ENCODE measurements at places on chromosomes 6 and 20.

DNA sequence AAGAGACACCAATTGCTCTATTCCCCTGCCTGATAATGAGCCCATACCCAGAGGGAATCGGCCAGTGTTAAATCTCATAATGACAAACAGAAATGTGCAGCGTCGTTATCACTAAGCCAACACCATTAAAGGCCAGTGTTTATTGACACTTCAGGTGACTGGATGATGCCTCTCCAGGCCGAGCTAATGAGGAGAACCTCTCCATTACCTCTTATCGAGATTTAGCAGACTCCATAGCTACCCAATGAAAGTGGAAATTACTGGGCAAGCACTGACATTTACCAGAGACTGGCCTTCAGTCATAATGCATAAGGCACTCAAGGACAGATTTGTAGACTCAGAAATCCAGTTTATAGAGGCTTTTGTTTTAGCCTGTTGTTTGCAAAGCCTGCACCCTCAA lies 669.5 kb downstream of the MAFB start:
- no peak for DNase-seq

DNA sequence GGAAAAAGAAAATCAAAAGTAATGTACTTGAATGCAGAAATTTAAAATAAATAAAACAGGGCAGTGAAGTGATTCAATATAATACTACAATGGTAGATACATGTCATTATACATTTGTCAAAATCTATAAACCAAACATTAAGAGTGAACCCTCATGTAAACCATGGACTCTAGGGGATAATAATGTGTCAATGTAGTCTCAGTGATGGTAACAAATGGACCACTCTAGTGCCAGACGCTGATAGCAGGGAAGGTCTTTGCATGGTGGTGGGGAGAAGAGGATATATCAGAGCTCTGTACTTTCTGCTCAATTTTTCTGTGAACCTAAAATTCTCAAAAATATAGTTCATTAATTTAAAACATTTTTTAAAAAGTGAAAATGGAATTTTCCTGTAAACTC lies 19.8 kb upstream of the STXBP5 start:
- DNase-seq = no peak

GRCh38 chr6:25697537-25698340 lies 45.7 kb downstream of the SCGN start:
- no peak for DNase-seq

DNA sequence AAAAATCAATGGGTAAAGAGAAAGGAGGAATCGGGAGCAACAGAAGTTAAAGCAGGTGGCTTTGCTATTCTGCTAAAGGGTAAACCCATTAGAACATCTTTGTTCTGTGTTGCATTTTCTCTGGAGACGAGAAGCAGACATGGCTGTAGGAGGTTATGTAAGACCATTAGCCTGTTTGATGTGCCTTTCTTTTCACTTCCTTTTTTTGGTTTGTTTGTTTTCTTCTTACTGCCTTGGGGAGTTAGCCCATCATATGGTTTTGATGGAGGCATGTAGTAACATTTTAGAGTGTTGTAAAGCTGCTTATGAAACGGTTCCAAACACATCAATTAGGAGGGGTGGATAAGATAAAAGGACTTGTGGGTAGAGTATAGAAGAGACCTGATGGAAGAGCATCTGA lies 131.0 kb downstream of the DOK5 start:
- DNase-seq = no peak

GRCh38 chr20:47735412-47736400 lies 49.6 kb downstream of the SULF2 start:
- DNase-seq = no peak

DNA sequence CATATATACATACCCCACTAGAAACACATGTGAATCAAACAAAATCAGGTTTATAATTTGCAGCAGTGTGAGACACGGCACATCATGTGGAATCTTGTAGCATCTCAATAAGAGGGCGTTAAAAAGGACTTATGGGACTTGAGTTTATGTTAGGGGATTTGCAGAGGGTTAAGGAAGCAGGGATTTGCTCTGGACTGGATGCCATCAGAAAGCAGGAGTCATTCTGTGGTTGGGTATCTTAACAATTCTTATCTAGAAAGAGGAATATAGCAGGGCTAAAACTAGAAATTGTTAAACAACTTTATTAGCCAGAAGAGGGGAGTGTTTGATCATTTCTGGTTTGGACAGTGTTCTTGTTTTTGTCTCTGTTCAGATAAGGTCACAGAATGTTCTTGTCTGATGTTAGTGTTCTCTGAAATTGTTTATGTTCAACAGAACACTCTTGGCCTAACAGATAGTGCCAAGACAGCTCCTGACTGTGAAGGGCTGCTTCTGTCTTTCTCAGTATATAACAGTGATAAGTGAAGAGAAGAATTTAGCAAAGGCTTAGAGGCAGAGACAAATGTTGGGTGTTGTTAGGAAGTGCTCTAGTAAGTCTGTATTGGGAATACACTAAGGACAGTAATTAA lies 39.2 kb downstream of the LIN28B start:
- no peak for DNase-seq

DNA sequence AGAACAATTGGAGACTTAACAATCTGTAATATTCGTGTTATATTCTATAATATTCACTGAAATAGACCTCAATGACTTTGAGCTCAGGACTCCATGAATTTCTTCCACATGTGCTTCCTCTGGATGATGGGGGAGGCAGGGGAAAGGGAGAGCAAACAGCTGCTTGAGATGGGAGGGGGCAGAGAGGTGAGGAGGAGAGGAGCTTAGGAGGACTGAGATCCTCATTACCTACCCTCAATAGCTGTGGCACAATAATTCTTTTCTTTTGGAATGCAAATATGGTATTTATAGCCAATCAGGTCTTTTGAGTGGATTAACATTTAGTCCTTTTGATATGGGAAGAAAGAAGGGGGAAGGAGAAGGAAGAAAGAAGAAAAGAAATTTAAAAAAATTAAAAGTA lies 64.1 kb upstream of the ZNF217 start:
- DNase-seq = no peak

DNA sequence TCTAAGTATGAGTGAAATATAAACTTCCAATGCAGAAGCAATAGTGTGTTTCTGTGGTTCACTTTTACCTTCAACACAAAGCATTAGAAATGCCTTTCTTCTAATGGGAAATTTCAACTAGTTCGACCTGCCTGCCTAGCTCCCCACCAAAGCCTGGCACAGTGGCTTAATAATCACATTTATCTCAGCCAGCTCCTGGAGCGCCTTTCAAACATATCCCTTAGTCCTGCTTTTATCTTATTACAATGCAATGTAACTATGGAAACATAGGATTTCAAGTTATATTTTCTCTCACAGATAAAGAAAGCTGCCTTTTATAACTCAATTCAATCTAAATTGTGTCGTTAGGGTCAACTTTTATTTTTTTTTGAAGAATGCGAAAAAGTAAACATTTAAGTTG lies 53.7 kb downstream of the KIF13A start:
- DNase-seq = no peak

- no peak for DNase-seq
These were observed 135.4 kb downstream of the FNDC1 start for GRCh38 chr6:159304641-159305040.

DNA sequence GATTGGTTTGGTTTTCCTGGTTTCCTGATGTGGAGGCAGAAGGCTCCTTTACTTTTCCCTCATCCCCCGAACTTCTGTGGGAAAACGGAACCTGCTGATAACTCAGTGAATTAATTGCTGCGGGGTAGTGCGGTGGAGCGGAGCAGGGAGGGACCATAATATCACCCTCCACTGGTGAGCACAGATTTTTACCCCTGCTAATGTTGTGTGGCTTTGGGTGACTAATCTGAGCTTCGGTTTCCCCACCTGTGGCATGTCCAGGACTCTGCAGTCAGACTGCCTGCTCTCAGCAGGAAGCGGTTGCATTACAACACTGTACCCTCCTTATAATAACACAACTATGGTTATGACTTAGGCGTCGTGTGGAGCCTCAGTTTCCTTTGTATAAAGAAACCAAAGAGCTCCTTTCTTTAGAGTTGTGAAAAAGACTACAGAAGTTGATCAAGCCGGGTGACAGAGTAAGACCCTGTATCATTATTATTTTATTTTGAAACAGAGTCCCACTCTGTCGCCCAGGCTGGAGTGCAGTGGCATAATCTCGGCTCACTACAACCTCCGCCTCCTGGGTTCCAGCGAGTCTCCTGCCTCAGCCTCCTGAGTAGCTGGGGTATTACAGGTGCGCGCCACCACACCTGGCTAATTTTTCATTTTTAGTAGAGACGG lies 2.2 kb upstream of the ID1 start:
- DNase-seq = peak; percentile 56

GRCh38 chr20:31974951-31975487 lies 7.1 kb downstream of the XKR7 start:
- no peak for DNase-seq

GRCh38 chr6:139173172-139173571 lies 38.3 kb downstream of the HECA start:
- peak; percentile 35 for DNase-seq

DNA sequence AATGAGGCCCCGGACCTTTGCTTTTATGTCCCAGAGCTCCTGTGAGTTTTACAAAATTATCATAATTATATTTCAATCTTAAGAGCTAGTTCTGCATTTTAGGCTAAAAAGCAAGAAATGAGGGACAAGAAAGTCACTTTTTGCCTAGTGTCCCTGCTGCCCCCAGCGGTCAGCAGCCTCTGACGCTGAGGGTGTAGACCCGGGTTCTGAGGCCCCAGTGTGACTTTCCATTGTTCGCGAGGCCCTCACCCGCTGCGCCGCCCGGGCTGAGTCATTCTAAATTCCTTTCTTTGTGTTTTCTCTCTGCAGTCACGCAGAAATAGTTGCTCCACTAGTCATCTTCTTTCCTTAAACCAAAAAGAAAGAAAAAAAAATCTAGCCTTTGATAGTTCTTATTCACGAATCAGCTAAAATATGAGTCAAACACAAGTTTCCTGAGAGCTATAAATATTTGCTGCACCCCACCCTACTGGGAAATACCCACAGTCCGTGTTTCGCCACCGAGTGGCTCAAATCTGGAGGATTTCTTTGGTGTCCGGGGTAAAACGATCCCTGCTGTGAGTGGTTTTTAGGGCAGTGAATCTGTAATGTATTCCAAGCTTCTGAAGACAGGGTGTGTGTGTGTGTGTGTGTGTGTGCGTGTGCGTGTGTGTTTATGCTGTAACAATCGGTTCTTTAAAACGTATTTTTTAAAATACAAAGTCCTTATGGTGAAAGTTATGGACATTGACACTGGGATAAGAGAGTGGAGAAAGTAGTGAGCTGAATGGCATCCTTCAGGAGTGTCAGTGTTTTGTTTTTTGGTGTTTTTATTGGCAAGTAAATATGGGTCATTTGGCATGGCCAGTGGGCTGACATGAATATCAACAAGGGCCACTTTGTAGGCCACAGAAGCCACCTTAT lies 59.7 kb upstream of the EEF1A1 start:
- DNase-seq = peak; percentile 85
